ENCODE measurements at places on chromosomes 2 and 18.
A peak's percentile ranks its signal among the peaks of the same experiment; 100 is the strongest.

- DNase-seq: no peak
Observed at GRCh38 chr2:157741819-157742484, 113.3 kb upstream of the ACVR1C start.

GRCh38 chr2:220269367-220269766 lies 641.9 kb downstream of the SLC4A3 start:
- DNase-seq: no peak

GRCh38 chr2:133886735-133887675 lies 318.7 kb upstream of the NCKAP5 start:
- DNase-seq: peak; percentile 75

DNA sequence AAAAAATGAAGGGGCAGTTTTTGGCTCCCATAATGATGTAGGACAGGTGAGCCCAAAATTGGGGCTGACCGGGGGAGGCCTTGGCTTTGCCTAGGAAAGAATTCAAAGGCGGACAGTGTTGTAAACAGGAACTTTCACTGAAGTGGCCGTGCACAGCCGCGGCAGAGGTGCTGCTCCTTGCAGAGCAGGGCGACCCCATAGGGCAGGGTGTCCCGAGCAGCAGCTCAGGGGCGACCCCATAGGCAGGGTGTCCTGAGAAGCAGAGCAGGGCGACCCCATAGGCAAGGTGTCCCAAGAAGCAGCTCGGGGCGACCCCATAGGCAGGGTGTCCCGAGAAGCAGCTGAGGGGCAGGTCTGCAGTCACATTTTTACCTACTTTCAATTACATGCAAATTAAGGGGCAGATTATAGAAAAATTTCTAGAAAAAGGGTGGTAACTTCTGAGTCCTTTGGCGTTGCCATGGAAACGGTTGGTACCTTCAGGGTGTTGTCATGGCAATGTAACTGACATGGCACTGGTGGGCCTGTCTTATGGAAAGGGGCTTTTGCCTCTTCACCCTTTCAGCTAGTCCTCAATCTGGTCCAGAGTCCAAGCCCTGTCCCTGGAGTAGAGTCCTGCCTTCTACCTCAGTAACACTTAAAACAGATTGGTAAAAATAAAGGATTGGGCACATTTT lies 134.5 kb downstream of the FBXO15 start:
- DNase-seq: no peak

DNA sequence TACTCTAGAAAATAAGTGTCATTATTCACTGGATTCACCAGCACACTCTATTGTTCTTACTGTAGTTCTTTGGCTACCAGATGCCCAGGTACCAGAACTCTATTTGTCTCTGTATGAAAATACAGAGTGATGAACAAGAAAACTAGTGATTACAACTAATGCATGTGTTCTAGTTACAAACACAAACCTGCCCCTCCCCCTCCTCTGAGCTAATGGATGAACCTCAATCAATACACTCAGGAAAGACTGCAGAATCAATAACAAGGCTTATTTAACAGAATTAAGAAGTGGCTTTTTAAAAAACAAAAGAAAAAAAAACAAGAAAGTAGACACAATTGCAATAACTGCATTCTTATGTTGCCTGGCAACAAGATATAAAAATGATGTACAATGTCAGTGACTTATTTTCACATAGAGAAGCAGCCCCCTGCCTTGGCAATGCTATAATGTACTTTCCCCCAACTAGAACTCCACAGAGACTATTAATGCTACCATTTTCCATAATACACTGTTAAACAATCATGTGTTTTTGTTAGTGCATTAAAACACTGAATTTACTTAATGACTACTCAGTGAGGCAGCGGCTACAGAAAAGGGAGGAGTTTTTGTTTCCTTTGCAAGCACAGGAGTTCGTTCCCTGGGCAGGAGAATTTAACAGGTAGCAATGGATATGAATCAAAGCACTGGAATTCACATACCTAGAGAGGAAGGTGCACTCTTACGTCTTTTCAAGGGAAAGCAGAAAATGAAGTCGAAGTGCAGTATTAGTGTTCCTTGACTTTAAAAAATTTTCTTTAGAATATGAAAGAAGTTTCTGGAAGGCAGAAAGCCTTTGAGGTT lies 318.8 kb upstream of the REV1 start:
- DNase-seq: no peak

- no peak for DNase-seq
Observed at GRCh38 chr2:7997279-7997678, 684.6 kb upstream of the ID2 start.

DNA sequence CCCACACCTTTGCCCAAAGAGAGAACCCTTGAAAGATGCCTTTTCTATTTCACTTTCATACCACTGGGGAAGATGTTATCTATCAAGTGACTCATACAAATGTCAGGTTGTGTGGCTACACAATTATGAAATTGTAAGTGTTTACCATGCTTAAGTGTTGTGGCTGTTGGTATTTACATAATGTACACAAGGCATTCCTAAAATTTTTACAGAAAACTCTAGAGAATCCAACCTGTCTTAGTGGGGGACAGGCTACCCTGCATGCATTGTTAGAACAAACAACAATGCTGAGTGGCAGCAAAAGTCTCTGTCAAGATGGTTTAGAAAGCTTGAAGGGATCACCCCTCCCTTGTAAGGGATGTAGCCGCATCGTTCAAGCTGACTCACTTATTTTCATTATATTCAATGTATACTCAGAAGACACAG lies 5.5 kb upstream of the MGAT4A start:
- DNase-seq: no peak

GRCh38 chr2:74725287-74725686 lies 71.2 kb downstream of the SEMA4F start:
- no peak for DNase-seq

GRCh38 chr2:112692495-112692911 lies 28.3 kb upstream of the NT5DC4 start:
- DNase-seq: no peak

DNA sequence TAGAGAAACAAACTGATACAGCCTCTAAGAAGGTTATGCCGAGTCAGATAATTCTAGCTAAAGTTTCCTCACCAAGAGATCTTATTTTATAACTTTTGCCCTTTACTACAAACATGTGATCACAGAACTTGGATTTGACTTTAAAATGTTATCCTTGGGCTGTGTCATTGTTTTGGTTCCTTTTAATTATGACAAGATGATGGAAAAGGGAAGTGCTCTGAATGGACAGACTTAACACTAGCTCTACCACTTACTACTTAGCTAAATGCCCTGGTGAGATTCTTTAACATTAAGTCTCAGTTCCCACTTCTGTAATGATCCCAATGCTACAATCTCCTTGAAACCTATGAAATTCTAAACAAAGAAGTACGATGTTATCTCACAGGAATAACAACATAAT lies 69.9 kb downstream of the RTTN start:
- no peak for DNase-seq

DNA sequence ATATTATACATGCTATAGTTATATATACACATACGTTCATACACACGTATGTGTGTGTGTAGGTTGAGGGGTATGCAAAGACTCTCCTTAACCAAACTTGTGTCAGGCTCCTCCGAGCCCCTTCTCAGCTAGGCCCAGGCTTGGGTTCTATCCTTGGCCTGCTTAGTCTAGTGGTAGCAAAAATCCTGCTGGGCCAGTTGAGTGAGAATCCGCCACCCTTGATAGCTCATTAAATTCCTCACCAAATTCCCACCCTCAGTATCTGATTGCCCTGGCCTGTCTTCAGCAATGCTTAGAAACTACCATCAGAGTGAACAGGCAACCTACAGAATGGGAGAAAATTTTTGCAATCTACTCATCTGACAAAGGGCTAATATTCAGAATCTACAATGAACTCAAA lies 126.5 kb downstream of the TSN start:
- no peak for DNase-seq

DNA sequence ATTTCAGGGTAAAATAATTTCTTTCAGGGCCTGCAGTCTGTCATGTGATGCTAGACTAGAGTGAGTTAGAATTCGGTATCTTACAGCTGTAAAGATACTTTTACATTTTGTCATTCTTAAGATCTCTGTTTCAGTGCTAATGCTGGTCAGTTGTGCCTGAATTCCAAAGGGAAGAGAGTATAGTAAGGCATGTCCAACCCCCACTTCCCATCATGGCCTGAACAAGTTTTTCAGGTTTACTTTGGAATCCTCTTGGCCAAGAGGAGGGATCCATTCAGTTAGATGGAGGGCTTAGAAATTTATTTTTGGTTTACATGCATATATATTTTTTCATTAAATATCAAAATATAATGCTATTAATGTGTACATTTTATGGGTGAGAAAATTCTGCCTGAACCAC lies 596.6 kb downstream of the XIRP2 start:
- DNase-seq: no peak

- DNase-seq: no peak
Observed at GRCh38 chr2:109270505-109271312, 141.7 kb downstream of the SH3RF3 start.

GRCh38 chr2:160457588-160457987 lies 36.0 kb downstream of the RBMS1 start:
- DNase-seq: no peak

DNA sequence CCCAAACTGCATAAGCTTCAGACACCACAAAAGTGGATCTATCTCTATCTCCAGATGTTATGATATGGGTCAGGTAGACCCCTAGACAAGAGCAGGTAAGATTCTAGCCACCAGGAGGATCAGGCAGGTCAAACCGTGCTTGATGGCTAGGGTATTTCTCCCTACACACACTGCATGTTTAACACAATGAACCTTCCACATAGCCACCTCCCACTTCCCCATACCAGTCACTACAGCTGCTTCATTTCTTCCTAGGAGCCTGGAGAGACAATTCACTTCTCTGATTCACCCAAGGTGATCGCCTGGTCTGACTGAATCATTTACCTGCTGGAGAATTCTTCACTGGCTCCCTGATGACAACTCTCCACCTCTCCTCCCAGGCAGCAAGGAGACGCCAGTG lies 66.0 kb upstream of the MYCN start:
- DNase-seq: no peak

GRCh38 chr18:9779630-9780029 lies 71.5 kb downstream of the RAB31 start:
- DNase-seq: no peak

DNA sequence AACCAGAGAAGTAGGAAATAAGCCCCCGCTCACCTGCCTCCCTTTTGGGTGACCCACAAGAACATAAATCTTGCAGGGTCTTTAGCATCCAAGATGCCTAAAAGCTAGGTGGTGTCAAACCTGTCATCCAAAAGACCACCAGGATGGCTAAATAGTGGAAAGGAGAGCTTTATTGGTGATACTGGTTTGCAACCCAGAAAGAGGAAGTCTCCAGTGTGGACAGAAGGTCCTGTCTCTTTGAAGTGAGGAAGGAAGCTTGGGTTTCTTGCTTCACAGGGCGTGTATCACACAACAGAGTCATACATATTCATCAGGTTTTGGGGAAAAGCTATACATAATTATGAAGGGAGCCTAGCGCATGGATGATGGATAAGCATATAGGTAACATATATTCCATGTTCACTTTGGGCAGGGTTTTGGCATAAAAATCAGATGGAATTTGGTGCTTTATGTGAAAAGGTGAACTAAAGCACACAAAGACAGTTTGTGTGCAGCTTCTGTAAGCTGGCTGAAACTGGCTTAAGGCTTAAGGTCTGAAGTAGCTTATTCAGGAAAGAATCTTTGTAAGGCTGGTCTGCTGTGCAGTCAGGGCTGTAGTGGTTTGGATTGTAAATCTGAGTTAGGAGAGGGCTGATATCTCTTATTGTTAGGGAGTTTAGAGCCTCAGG lies 102.2 kb upstream of the MSH2 start:
- DNase-seq: no peak

- peak; percentile 29 for DNase-seq
Observed at GRCh38 chr18:75107196-75107930, 101.6 kb downstream of the PTGR3 start.

DNA sequence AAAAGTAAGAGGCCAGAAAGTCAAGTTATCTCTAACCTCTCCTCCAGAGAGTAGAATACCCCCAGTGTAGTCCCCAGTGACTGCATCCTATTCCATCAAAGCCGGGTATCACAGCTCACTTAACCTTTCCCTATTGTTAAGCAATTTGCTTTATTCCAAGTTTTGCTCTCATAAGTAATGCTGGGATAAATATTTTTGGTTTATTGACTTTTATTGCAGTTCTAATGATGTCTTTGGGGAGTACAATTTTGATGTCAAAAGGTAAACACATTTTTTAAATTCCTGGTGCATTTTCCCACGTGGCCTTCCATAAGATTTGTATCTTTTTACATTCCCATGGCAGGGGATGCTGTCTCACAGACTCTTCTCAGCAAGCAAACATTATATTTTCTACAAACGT lies 43.3 kb downstream of the CMPK2 start:
- DNase-seq: no peak

GRCh38 chr18:2337552-2338141 lies 233.7 kb downstream of the METTL4 start:
- no peak for DNase-seq

- DNase-seq: no peak
Observed at GRCh38 chr18:77111951-77112746, 20.4 kb downstream of the MBP start.

- DNase-seq: no peak
Observed at GRCh38 chr18:38186491-38186890, 620.9 kb upstream of the CELF4 start.

DNA sequence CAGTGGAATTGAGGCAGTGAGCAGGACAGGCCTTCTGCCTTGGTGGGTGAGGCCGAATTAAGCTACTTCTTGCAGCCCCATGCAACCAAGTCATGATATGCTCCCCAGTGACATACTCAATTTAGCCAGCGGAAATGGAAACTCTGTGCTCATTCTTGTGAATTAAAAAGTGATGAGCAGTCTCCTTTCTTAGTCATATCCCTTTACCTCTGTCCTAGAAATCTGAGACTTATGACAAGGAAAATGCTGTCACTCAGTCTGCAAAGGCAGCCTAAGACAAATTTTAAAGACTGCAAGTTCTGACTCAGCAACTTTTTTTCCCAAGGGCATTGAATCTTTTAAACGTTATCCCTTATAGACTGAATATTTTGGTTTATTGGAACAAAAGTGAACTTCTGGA lies 218.2 kb downstream of the SH3BP4 start:
- DNase-seq: no peak

DNA sequence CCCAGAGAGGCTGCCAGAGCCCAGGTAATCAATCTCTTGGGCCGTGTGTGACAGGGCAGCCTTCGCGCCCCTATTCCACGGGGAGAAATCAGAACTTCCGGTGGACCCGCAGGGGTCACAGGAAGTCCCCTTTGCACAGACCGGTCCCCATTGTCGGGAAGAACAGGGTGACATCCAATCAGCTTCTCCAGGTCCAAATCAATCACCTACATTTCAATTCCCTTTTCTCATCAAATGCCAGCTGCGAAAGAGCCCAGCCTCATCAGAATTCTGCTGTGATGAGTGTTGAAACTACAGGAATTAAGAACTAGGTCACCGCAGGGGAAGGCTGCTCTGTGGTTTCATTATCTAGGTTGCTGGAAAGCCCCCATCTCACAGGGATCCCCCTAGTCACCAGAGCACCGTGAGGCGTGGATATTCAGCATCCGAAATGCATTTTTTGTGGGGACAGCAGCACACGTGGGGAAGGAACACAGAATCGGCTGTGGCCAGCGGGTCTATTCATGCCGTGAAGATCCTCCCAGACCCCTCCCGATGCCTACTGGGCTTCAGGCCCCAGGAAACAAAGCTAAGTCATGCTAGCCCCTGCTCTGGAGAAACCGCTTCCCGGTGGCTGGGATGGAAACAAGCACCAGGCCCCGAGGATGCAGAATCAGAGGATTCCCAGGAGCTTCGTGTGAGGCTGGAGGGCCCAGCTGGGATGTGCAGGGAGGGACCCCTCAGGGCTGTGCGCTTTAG lies 193.7 kb upstream of the ID2 start:
- DNase-seq: no peak

- DNase-seq: no peak
Observed at GRCh38 chr2:123853161-123853560, 171.9 kb upstream of the CNTNAP5 start.

GRCh38 chr2:162925595-162925994 lies 87.0 kb upstream of the KCNH7 start:
- DNase-seq: no peak

Measured in ecto neural progenitor cell (in vitro differentiated cells).